Stimulated activated CD4-positive, alpha-beta T cell treated with anti-CD3 and anti-CD28 coated beads, Interleukin-15, amount 100 ng/mL, for 1 hour (primary cell): ENCODE measurements at places on chromosomes 5 and 9.

- DNase-seq, result no peak
These were observed 21.1 kb downstream of the CORO2A start for GRCh38 chr9:98171176-98171925.

GRCh38 chr5:35668319-35668718 lies 50.7 kb downstream of the SPEF2 start:
- DNase-seq, result no peak

DNA sequence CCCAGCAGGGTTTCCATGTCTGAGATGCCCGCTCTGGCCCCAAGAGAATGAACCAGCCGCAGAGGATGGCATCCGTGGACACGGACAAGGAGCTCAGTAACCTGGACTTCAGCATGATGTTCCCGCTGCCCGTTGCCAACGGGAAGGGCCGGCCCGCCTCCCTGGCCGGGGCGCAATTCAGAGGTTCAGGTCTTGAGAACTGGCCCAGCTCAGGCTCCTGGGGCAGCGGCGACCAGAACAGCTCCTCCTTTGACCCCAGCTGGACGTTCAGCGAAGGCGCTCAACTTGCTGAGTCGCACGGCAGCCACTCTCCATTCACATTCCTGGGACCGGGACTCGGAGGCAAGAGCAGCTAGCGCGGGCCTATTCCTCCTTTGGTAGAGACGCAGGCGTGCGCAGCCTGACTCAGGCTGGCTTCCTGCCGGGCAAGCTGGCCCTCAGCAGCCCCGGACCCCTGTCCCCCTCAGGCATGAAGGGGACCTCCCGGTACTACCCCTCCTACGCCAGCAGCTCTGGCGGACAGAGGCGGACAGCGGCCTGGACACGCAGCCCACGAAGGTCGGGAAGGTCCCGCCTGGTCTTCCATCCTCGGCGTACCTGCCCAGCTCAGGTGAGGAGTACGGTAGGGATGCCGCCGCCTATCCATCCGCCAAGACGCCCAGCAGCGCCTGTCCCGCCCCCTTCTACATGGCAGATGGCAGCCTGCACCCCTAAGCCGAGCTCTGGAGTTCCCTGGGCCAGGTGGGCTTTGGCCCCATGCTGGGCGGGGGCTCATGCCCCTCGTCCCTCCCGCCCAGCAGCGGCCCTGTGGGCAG lies 74.4 kb downstream of the INSL6 start:
- no peak for DNase-seq

DNA sequence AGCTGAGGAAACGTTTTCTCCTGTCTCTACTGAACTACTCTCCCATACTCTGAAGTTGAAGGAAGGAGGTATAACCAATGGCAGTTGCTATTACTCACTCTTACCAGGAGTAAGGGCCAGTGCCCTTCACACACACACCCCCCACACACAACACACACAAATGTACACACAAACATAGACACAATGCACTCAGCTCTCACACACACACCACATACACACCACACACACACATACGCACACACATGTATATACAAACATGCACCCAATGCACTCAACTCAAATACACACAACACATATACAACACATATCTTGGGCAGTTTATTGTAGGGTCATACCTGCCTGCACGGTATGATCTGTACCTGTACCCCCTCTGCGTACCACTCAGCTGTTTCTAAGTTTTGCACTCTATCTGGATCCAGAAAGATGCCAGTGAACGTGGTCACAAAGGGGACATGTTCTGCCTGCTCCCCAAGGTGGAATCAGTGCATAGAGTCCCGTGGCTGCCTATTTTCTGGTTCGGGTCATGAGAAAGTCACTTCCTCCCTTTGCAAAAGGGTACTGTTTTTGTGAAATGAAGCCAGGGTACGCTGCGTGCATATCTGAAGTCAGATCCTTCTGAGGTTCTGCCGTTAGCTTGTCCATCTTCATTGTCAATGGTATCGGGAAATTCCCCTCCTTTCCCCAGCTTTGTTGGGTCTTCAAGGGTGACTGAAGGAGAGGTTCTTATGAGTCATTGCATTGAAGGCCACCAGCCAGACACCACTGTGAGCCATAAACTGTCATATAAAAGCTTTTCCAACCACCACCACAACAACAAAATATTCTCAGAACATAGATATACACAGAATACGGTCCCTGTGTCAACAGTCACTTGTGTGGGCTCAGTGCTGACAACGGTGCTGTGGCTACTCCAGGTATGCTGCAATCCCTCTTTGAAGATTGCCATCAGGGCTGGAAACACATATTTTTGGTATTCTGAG lies 131.9 kb downstream of the UGCG start:
- DNase-seq, result no peak

- DNase-seq, result no peak
These were observed 17.0 kb downstream of the UTP15 start for GRCh38 chr5:73582285-73583145.

- DNase-seq, result no peak
These were observed 218.9 kb upstream of the NMUR2 start for GRCh38 chr5:152623951-152624350.

DNA sequence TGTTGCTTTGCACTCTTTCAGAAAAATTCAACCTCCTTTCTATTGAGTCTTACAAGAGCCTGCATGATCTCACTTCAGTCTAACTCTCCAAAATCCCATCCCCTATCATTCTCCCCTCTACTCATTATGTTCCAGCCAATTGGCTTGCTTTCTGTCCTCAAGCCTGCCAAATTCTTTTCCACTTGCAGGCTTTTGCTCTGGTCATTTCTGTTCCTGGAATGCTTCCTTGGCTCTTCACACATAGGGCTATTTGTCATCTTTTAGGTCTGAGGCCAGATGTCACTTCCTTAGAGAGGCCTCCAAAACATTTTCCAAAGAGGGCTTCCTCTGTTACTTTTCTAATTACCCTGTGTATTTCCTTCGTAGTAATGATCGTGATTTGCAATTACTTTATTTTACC lies 11.8 kb upstream of the CHD1 start:
- DNase-seq, result no peak

DNA sequence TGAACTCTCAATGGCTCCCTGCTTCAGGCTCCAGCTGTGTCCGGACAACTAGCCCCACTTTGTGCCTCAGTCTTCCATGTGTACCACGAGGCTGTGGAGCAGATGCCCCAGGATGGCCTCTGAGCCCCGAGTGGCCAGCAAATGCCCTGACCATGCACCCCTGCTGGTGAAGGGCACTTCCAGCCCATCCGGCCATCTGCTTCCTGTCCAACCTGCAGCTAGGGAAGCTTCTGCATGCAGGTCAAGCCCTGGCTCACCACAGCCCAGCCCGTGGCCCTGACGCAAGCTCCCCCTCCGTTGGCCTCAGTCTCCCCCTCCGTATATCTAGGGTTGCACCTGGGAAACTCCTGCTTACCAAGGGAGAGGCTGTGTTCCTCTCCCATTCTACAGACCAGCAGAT lies 4.8 kb downstream of the NINJ1 start:
- no peak for DNase-seq

DNA sequence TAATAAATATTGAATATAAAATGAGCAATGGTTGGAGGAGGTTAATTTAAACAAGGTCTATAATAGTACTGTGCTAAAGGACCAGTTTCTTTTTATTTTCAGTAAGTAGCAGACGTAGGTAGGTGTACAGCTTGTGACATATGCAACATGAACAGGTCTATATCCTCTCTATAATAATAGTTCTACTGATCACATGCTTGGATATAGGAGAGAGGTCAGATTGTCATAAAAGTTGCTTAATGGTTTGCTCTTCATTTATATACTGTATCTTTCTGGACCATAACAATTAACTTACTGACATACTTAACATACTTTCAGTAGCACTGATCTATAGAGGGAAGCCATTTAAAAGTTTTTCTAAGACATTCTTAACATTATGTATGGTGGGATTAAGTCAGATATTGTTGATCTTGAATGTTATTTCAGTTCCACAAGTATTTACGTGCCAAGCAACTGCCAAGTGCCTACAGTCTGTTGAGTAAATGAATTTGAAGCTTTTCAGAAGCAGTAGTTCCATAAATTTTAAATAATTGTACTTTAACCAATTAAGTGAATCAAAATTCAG lies 68.0 kb downstream of the DENND4C start:
- DNase-seq, result no peak

DNA sequence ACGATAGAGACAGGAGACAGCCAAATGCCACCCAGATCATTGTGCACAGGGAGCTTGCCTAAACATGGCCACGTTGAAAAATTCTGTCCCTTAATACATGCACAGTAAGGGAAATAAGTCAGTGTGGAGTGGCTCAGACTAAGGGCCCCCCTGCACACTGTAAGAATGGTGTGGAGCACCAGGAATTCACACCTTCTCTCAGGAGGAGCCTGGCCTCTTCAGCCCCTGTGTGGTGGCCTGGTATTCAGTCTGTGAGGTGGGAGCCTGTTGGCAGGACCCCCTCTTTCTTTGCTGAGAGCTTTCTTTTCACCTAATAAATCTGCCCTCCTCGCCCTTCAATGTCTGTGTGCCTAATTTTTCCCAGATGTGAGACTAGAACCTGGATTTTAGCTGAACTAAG lies 66.1 kb upstream of the RASGRF2 start:
- no peak for DNase-seq

DNA sequence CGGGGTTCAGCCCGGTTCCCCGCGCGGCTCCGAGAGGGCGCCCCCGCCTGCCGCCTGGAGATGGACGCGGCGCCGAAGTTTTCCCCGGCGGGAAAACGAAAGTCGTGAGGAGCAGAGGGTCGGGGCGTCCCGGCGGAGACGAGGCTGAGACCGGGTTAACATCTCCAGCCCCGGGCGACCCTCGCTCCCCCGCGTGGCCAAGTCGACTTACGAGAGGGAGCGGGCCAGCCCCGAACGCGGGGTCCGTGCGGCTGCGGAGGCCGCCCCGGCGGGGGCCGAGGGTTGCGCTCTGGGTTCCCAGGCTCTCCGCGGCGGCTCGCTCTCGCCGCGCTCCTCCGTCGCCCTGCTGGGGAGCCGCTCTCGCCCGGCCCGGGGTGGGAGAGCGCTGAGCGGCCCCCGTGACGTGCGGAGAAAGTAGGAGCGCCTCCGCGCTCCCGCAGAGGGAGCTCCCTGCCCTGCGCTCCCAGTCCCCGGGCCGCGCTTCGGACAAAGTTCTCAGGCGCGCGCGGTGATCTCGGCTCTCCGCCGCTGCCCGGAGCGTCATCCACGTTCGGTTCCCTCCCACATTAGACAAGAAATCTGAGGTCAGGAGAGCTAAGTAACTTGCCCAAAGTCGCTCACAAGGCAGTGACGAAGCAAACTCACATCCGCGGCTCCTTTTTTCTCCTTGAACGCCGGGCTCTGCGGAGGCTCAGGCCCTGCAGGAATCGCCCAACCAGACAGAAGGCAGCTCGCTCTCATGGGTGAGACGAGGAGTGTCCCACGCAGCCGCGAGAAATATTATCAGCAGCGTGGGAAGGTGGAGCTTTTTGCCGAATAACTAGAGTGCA lies 1.2 kb upstream of the GCNT4 start:
- peak; percentile 31 for DNase-seq

GRCh38 chr9:70441622-70442021 lies 27.2 kb upstream of the KLF9 start:
- DNase-seq, result no peak

DNA sequence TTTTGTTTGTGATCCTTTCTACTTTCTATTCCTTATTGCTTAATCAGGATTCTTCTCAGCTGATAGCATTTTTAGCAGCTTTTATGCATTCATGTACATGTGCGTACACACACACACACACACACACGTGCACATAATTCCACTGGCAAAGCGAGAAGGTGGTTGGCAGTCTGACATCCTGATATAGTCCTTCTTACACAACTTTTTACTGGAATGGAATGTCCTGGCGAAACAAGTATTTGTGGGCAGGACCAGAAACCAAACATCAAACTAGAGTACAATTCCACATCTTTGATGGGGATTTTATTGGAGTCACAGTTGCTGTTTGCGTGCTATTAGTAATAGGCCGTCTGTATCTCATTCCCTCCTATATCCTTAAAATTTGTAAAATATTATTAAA lies 356.5 kb downstream of the CCDC171 start:
- no peak for DNase-seq

DNA sequence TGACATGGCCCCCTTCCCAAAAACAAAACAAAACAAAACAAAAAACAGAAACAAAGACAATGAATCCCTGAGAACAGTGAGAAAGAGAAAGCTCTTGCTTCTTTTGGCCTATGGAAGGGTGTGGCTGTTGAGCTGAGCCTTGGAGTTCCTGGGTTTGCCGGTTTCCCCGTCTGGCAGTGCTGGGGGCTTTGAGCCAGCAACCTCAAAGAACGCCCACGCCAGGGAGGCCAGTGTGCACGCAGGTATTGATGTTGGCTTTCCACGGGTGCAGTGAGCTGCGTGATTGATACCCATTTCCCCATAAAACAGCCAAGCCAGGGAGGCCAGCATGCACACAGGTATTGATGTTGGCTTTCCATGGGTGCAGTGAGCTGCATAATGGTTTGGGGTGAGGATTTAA lies 8.3 kb upstream of the LCN1 start:
- no peak for DNase-seq

- DNase-seq, result no peak
These were observed 62.4 kb upstream of the SPTLC1 start for GRCh38 chr9:92177591-92177990.

DNA sequence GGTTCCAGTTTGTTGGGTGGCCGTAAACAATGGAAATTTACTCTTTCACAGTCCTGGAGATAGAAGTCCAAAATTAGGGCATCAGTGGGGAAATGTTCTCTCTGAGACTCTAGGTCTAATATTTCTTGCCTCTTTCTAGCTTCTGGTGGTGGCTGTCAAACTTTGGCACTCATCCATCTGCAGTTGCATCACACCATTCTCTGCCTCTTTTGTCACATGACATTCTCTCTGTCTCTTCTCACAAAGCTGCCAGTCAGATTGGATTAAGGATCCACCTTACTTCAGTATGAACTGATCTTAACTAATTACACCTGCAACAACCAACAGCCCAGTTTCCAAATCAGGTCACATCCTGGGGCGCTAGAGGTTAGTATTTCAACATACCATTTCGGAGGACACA lies 222.9 kb upstream of the FTMT start:
- no peak for DNase-seq

DNA sequence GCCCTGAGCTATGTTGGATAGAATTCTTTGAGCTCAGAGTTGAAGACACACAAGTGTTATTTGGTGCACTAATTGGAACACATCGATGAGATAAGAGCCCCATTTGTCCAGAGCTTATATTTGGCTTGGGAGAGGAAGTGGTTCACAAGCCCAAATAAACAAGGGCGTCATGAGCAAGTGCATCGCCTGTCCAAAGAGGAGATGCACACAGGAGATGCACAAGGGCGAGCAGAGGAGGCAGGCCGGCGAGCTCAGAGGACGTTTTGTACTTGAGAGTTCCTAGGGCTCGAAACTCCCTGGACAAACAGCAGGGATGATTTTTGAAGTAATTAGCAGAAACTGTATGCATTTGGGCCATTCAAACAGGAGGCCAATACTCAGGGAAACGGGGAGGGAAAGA lies 212.8 kb upstream of the IRX1 start:
- no peak for DNase-seq

GRCh38 chr9:79610791-79611614 lies 39.2 kb downstream of the TLE4 start:
- DNase-seq, result no peak

- no peak for DNase-seq
These were observed 57.5 kb downstream of the ADAMTS12 start for GRCh38 chr5:33834334-33834733.

GRCh38 chr9:6894135-6894534 lies 136.4 kb downstream of the KDM4C start:
- no peak for DNase-seq

- DNase-seq, result no peak
These were observed 104.0 kb downstream of the SERINC5 start for GRCh38 chr5:80151890-80152289.

GRCh38 chr9:136284311-136284710 lies 19.6 kb downstream of the CCDC187 start:
- no peak for DNase-seq
